ENCODE measurements at places on chromosomes 2 and 18.

DNA sequence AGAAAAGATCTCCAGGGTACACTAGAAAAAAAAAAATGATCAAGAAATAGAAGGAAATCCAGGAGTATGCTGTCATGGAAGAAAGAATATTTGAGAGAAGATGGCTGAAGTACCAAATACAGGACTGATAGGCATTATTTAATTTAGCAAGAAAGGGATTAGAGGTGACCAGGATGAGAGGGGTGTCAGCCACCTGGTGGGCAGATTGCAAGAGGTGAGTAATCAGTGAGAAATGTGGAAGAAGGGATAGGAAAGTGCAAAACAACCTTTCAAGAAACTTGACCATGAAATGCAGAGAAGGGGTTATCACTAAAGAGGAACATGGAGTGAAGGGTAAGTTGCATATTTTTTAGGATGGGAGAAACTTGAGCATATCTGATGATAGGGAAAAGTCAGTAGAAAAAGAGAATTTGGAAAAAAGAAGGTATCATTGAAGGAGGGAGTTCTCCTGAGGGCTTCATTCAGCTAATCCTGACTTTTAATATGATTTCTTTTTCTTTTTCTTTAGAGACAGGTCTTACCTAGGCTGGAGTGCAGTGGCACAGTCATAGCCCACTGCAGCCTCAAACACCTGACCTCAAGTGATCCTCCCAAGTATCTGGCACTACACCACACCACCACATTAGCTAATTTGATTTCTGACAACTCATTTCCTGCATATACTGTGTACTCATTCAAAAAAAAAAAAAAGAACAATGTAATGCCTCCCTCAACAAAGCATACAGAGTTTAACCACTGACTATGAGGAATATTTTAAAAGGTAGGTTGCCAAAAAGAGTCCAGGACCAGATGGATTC is 101.3 kb downstream of the LRP2 start:
- DNase-seq = no peak

DNA sequence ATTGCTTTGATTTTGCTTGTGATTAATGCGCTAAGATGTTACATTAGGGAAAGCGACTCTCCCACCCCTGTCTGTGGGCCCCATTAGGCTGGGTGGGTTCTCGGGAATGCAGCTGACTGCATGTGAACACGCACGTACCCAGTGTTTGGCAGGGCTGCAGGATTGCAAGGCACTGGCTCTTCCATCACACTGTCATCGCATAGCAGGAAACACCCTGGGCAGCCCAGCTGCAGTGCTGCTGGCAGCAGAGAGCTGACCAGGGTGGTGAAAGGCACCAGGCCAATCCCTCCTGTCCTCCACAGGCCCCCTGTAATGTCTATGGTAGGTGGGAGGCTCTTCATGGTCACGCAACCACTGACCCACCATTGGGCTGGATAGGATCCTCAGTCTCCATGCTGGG is 34.4 kb upstream of the FZD7 start:
- no peak for DNase-seq

GRCh38 chr2:231084565-231084964 is 27.9 kb downstream of the PSMD1 start:
- no peak for DNase-seq

- DNase-seq = no peak
Observed at GRCh38 chr2:144470334-144470733, 49.6 kb downstream of the ZEB2 start.

- DNase-seq = no peak
Observed at GRCh38 chr18:54828986-54829385, 709 bp downstream of the RAB27B start.

GRCh38 chr2:176099728-176100546 is at the start of gene HOXD12:
HOXD12 (plus strand) TSS chr2:176099795; CDS start chr2:176099802, 7 bp downstream.
- DNase-seq = no peak

- DNase-seq = no peak
Observed at GRCh38 chr2:66957677-66958076, 439.5 kb upstream of the ETAA1 start.

GRCh38 chr2:164868563-164869419 is 27.2 kb upstream of the COBLL1 start:
- no peak for DNase-seq

DNA sequence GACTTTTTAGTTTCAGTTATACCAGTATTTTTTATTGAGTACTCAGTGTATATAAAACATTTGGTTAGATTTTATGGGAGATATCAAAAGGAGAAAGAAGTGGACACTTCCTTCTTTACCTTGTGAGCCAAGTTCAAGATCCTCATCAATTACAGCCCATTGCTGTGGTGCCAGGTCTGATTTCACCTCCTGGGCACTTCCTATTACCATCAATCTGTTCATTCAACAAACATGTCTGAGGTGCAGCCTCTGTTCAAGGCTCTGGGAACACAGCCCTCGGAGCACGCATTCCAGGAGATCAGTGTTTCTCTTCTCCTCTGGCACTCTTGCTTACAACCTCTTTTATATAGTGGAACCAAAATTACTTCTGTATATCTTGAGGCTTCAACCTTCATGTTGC is 171.4 kb upstream of the ALPP start:
- no peak for DNase-seq

- DNase-seq = no peak
Observed at GRCh38 chr2:15768615-15769014, 171.7 kb upstream of the MYCN start.

GRCh38 chr2:239140346-239141020 is 260.3 kb downstream of the HDAC4 start:
- DNase-seq = no peak

DNA sequence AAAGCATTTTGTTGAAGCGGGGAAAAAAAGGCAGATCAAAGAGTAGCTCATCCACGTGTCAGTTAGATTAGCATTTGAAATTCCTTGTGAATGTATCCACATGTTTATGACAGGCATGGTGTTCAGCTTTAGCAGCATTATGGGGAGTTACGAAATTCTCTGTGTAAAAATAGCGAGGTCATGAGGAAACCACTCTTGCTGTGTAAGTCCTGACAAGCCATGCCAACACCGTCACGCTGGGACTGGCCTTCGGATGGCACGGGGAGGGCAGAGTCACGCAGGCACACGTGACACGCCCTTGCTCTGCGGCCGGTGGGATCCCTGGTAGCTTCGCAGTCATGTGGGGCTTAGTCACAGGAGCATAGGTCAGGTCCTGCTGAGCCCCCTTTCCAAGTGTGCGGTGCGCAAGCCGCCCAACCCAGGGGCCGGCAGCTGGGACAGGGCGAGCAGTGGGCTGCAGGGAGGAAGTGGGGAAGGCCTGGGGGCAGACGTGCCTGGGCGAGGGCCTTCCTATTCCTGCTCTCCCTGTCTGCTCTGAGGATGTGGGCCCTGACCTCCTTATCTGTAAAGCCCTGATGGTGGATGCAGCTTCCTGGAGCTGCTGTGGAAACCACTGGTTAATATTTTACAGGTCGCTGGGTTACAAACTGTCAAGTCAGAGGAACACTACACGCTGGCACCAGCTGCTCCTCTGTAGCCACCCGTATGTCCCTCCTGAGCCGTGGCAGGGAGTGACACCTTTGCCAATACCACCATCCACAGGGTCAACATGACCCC is 18.0 kb downstream of the MBP start:
- peak; percentile 39 for DNase-seq

- no peak for DNase-seq
Observed at GRCh38 chr2:104793966-104794365, 59.9 kb upstream of the POU3F3 start.

DNA sequence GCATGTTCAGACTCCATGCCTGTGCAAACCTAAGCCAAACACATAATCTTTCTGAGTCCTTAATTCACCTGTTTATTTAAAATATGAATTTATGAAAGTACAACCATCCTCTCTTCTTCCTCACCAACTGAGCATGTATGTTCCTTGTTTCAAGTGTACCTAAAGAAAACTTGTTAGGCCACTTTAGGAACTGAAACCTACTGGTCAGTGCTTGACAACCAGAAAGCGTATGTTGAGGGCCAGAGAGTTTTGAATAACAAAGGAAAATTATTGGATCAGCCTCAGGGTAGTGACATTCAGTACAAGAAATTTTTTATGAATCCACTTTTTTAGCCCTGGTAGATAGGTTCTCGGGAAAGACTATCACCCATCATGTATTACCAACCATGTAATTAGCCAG is 847.6 kb upstream of the CELF4 start:
- no peak for DNase-seq

Measured in stimulated activated CD8-positive, alpha-beta memory T cell treated with anti-CD3 and anti-CD28 coated beads, Interleukin-4, amount 100 ng/mL, for 24 hours (primary cell).